ENCODE measurements at places on chromosomes 3 and 15.

- no peak for DNase-seq
Observed at GRCh38 chr3:187012609-187013051, 82.3 kb downstream of the ST6GAL1 start.

DNA sequence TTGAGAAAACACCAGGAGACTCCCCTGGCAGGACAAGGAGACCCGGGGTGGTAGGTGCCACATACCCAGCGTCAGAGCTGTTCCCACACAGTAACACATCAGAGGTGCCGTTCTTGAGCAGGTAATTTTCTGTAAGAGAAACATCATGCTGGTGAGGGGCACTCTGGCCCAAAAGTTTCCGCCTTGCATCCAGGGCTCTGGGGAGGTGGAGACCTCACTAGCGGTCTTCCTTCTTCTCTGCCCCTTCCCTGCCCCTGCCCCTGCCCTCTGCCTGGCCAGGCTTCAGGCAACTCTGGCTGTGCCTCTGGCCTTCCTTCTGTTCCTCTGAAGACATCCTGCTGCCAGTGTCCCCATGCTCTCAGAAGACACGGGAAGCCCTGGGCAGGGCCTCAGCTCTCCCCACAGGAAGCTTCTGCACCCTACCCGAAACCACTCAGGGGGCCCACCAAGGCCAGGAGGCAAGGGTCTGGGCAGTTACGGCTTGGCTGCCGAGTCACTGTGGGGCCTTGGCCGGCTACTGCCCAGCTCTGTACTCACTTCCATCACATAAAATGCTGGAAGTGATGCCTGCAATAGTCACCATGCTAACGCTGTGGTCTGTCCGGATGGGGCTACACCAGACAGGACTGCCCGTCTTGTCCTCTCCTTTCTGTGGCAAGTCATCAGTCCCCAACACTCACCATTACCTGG is 41.3 kb downstream of the SCN5A start:
- no peak for DNase-seq

GRCh38 chr15:59609730-59610712 is 1.6 kb upstream of the GCNT3 start:
- no peak for DNase-seq

DNA sequence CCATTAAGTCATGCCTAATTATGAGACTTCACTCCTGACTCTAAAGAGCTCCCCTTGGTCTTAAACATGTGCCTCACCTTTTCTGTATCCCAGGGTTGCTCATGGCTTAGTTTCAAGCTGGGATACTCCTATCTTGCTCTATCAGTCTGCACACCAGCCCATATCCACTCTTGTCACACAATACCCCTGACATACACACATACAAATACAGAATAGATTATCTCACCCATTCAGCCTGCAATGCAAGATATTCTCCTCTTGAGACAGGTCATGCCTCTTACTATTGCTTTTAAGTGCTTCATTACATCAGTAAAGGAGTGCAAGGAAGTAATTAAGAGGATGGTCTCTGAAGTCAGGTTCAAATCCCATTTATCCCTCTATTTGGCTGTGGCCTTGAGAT is 587.3 kb downstream of the IGSF11 start:
- no peak for DNase-seq

DNA sequence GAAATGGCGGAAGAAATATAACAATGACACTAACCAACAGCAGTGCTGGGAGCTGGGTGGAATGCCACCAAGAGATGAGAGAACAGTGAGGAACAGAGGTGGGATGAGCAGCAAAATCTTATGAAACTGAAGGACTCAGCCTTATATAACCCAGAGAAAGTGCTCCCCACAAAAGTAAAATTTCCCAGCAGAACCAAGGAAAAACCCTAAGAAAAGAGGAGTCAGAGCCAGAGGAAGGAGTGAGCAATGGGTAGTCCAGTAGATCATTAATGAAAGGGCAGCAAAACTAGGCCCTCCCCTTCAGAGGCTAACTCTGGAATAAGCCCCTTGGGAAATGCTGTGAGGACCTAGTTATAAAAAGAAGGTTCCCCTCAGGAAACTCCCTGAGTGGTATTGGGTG is 24.7 kb upstream of the UBE2E1 start:
- DNase-seq: no peak

DNA sequence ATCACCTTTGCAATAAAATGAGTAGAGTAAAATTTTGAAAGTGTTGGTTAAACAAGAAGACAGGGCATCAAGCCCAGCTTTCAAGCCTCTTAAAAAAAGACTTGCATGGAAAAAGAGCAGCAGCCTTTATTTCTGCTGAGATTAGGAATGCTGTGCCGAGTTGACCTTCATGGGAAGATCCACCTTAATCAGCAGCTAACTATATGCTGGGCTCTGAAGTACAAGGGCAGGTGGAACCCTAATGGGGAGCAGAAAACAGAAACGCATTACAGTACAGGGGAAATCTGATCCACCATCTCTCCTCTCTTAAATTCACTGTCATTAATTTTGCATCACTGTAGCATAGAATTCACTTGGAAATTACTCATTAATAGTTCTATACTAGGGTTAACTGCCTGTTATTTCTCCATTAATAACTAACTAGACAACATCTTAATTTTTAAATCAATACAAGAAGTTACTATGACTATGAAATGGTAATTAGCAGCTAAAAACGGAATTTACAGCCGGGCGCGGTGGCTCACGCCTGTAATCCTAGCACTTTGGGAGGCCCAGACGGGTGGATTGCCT is 133.6 kb downstream of the GHSR start:
- DNase-seq: no peak

DNA sequence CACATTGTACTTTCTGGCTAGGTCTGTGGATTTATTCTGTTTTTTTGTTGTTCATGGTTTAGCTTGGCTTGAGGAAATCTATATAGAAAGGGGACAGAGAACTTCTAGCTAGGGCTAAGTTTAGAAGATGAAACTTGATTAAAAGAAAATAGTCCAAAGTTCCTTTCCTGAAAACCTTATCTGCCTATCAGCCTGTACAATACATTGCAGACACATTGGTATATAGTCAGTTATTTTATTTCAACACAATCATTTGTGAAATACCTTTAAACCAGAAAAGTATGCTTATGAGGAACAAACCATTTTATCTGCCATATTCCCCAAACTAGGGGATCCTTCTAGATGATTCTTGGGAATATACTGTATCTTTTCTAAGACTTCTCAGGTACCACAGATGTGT is 147.3 kb upstream of the CGNL1 start:
- no peak for DNase-seq

DNA sequence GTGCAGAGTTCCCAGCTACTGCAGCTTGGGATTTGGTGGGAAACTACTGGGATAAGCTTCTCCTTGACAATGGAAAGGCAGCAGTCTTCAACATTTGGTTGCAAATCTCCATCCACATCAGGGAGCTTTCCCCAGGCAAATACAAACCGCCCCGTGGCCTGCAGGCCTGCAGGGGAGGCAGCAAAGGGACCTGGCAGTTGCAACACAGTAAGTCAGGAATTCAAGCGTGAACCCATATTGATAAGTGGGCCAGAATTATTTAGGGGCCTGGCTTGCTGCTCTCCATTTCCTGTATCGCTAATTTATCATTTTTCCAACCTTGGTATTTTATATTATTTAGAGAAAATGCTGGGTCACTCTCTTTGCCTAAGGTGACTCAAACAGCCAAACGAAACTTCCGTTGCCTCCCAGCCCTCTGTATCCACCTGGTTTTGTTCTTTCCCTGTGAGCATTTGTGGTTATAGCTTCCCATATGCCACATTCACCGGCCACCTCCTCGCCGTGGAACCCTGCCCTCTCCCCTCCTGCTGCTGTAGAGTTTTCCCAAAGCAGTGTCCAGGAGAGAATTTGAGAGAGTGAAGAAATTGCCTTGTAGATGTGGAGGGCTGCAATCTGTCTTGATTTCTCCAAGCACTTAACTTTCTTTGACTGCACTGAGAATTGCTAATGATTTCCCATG is 34.8 kb downstream of the B3GALNT1 start:
- no peak for DNase-seq

GRCh38 chr3:20890111-20890519 is 704.1 kb upstream of the SGO1 start:
- no peak for DNase-seq

DNA sequence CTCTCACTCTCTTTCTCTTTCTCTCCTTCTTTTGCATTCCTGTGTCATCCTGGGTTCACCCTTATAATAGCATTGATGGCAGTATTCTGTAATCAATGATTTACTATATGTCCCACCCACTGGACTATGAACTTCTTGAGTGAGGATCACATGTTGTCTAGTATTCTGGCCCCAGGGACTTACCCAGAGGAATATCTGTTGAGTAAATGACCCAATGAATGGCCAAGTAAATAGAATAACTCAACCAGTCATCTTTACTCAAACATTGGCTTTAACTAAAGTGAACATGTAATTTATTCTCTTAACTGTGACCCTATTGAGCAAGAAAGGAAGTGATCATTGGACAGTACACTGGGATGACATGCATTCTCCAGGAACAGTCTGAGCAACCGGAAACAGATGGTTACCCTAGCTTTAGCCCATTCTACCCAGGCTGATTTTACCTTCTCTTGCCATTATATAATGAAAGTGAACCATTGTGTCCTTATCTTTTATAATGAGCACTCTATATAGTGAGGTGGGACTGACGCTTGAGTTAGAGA is 94.5 kb upstream of the SOX14 start:
- DNase-seq: no peak

GRCh38 chr15:100114100-100114499 is 227.7 kb downstream of the ADAMTS17 start:
- DNase-seq: peak; percentile 55

DNA sequence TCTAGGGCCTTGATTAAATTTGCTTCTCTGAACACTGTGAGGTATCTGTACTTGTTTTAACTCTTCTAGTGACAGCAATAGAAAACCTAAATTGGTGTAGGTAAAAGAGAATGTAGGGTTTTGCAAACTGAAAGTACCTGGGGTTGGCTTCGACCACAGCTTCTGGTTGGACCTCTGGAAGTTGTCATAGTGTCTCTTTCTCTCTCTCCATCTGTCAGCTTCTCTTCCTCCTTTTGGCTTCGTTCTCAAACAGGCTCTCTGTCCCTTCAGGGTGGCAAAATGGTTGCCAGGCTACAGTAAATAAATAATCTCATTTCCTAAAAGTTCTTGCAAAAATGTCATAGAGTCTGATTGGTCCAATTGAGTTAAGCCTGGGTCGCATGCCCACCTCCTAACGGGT is 149.3 kb upstream of the CTDSPL start:
- no peak for DNase-seq

DNA sequence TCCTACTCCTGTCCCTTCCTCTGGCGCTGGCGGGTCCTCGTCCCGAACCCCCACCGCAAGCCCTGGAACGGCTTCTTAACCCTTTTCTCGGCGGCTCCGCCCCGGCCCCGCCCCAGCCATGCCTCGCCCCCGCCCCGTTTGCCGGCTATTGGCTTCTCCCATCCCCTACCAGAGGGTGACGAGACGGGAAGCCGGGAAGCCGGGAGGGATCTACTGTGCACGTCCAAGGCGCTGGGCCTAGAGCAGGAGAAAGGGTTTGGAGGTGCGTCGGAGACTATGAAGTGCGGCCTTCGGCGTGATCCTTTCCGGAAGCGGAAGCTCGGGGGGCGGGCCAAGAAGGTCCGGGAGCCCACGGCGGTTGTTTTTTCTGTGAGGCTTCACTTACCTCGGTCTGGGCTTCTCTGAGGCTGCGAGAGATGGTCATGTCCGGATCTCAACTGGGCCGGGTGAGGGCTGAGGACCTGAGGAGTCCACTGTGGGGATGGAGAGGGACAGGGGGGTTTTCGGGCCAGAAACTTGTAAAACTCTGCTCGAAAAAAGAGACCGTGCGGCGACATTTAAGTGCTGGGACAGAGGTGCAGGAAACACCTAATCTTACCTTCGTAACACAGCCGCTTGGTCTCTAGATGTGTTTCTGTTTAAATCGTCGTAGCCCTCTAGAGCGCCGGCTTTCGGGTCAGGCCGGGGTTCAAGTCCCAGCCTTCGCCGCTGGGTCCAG is 21.4 kb downstream of the ROPN1B start:
- DNase-seq: peak; percentile 86

DNA sequence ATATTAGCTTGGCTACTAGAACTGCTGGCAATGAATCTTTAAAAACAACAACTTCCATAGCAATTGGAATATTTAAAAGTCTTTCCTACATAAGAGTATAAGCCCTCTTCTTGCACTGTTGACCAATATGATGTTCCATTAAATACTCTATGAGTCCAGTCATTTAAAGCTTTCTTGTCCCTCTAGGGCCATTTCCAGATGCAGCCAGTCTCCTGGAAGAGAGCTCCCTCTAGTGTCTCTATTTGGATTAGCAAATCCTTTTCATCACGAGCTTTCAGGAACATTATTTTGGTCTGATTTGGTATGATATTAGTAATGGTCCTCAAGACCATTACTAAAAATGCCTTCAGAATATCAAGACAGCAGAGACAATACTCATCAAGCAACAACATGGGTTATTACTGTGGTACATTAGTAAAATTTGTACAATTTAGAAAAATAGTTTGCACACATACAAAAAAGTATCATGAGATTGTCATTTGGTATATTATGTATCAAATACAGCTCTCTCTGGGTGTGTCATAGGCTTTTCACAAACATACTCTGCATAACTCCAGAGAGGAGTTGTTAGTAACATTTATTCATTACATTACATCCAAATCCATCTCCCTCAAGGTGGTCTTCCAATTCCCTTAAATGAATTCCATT is 101.3 kb downstream of the DPH6 start:
- DNase-seq: peak; percentile 51

DNA sequence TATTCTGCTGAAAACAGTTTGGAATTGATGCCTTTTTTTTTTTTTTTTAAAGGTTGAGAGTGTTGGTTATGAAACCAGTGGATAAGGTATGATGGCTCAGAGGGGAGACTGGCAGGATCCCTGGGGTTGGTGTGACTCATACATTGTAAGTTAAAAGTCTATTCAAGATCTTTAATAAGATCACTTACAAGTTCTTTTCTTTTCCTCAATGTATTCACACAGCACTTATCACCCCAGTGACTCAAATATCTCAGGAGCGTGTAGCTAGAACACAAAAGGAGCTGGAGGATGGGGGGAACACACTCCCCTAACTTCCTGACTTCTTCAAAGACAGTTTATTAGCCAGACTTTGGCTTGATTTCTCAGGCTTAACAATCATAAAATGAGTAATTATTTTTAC is 285.3 kb downstream of the SV2B start:
- no peak for DNase-seq

DNA sequence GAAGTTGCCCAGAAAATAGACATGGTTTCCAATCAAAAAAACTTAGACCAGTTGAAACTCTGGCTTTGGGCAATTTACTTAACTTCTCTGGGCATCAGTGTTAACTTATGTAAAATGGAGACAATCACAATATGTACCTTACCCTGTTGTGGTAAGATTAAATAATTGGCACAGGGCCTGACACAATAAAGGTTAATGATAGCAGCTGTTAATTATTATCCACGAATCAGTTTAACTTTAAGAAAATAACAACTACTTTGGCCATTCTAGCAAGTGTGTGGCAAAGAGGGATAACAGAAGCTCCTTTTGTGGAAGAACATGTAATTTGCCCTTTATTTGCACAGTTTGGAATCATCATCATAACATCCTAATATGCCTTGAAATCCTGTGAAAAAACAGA is 787.6 kb downstream of the FHIT start:
- DNase-seq: no peak

- DNase-seq: no peak
Observed at GRCh38 chr3:154089421-154090420, 31.5 kb upstream of the ARHGEF26 start.

GRCh38 chr15:31975830-31976229 is 54.5 kb upstream of the CHRNA7 start:
- DNase-seq: no peak

Measured in midbrain (tissue), 1 donor.